ENCODE measurements at places on chromosomes 11 and 22. TPM values are rescaled to one million over a fixed set of nuclear protein-coding genes. Genes with fewer than 3 reads are reported as not detected.
A peak's percentile ranks its signal among the peaks of the same experiment; 100 is the strongest.

The DDI1 gene
- not detected for total RNA-seq

The RIBC2 gene
- total RNA-seq, result 0.88 TPM

The CPT1A gene
- total RNA-seq, result 29.3 TPM

The FAM180B gene
- total RNA-seq, result not detected

The MRGPRX2 gene
- not detected for total RNA-seq

The GPHA2 gene
- total RNA-seq, result not detected

The OR52N4 gene
- not detected for total RNA-seq

The ACAD8 gene
- total RNA-seq, result 21.5 TPM

The CPT1B gene
- 2.1 TPM for total RNA-seq

The OR56A1 gene
- under 0.01 TPM for total RNA-seq

The OMP gene
- total RNA-seq, result not detected

- no peak for DNase-seq
Observed at GRCh38 chr11:24386546-24387397, 110.1 kb upstream of the LUZP2 start.

DNA sequence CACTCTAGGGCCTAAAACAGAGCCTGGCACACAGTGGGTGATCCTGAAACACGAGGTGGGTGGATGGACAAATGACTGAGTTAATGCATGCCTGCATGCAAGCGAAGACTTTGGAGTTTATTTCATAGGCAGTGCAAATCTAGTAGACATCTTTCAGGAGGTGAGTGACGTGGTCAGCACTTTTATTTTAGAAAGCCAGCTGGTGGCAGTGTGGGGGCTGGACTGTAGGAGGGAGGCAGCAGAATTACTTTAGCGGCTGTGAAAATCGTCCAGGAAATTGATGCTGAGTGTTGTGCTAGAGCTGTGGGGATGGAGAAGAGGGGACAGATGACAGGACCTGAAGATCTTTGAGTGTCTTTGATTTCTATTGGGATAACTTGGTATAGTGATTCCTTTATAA is 47.1 kb downstream of the BMAL1 start:
- DNase-seq, result no peak

DNA sequence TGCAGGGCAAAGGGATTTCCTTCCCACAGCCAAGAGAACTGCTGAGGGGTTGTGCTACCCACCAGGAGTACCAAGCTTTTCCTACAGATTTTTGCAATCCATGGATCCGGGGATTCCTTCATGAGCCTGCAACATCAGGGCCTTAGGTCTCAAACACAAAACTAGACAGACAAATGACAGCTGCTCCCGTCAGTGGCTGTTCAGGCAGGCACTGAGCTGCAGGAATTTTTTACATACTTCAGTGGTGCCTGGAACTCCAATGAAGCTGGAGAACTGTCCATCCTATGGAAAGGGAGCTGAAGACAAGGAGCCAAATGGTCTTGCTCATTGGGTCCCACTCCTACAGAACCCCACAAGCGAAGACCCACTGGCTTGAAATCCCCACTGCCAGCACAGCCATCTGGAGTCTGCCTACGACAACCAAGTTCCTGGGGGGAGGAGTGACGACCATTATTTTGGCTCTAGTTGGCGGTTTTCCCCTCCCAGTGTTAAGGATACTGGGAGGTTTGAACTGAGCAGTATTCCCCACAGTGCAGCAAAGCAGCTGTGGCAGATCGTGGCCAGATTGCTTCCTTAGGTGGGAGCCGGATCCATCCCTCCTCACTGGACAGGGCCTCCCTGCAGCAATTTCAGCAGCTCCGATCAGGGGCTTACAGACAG is 157.7 kb upstream of the TMEM45B start:
- no peak for DNase-seq

- no peak for DNase-seq
Observed at GRCh38 chr11:112396076-112396475, 135.4 kb upstream of the PLET1 start.

DNA sequence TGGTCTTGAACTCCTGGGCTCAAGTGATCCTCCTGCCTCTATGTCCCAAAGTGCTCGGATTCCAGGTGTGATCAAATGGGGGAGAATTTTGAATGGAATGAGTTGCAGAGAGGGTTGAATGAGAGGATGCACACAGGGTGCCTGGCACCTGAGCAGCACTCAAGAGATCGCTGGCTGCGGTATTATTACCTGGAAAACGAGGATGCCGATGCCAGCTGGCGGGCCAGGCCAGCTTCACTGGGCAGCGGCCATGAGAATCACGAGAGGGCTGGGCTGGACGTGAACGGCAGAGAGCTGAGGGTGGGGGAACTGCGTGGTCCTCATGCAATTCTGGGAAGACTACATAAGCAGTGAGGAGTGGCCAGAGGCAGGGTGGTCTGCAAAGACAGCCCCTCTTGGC is 2.9 kb downstream of the MGAT3 start:
- DNase-seq, result no peak

DNA sequence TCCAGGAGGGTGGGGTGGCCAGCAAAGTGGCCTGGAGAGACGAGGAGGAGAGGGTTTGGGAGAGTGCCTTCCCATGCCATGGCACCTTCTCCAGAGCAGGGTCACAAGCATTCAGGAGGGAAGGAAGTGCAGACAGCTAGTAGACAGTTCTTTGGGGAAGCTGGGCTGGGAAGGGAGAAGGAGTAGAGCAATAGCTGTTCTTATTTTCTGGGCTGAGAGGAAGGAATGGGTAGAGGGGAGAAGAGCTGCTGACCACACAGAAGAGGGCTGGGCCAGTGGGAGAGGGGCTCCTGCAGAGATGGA is 14.8 kb upstream of the PICK1 start:
- no peak for DNase-seq

- no peak for DNase-seq
Observed at GRCh38 chr11:111562692-111563389, 22.3 kb downstream of the LAYN start.

DNA sequence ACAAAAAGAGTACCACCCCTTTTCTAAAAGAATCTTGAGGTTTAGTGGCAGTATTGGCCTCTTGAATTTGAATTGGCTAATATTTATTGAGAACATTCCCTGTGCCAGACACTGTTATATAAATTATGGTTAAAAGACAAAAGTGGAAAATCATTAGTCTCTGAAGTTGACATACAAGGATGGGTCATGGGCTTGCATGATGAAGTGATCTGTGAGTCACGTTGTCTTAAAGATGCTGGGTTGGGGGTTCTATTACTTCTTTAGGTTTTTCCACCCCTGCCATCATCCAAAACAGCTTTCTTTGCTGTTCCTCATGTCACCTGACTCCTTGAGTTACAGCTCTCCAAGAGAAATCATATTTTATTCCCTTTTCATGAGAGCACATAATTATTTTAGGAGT is 85.0 kb downstream of the CD44 start:
- DNase-seq, result no peak

DNA sequence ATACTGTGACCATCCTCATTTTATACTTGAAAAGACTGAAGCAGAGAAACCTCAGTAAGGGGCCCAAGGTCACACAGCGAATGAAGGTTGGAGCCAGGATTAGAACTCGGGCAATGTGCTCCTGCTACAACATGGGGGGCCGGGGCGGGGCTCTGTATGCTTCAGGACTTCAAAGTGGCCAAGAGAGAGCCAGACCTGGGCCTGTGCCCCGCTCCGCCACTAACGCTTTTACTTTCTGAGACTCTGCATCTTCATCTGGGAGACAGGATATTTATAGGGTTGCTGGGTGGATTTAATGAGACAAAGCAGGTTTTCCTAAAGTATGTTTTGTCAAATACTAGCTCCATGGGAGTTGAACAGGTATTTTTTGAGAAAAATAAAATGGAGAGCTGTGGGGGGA is 33.9 kb upstream of the LYVE1 start:
- DNase-seq, result no peak

- DNase-seq, result peak; percentile 60
Observed at GRCh38 chr11:73384872-73385689, 8.9 kb downstream of the RELT start.

DNA sequence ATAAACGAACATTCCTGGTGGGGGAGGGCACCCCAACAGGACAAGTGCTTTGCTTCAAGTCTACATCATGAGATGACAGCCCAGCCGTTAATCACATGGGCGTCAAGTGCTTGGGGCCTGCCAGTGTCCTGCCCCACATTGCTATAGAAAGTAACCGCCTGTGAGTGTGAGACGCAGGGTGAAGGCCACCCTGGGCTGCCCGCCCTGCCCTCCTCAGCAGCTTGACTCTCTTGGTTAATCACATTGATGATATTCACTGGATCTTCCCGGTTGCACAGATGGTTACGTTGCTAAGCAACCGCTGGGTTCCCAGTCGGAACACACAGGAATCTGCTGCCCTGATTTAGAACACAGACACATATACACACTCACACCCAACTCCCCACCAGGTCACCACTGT is 79.3 kb downstream of the CTTN start:
- DNase-seq, result peak; percentile 48

DNA sequence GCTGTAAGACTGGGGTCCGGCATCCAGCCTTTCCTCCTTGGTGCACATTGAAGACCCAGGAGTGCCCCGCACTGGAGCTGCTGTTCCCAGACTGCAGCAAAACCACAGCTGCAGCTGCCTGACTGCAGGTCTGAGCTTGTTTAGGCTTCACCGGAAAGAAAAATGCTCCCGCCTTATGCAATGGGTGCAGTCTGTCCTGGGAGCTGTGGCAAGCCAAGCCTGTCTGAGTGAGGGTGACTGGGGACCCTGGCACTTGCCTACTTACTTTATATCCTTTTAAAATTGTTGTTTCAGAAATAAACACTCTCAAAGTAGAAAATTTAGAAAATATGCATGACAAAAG is 23.3 kb upstream of the CD44 start:
- no peak for DNase-seq

GRCh38 chr22:36763576-36763975 is 12.3 kb downstream of the IFT27 start:
- peak; percentile 51 for DNase-seq

DNA sequence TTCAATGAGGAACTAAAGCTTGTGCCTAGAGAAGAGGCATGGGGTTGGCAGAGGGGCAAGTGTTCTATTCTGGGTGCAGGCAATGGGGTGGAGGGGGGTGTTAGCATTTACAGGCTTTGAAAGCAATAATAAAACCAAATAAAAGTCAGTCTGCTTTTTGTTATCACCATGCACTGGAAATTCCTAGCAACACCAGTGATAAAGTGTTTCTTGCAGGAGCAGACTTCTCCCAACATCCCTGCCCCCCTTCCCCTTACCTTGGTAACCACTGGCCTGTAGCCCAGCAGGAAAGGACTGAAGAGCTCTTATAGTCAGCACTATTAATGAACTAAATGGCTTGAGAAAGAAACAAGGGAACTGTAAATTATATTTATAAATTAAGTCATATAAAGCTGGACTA is 65.2 kb upstream of the SESN3 start:
- no peak for DNase-seq

DNA sequence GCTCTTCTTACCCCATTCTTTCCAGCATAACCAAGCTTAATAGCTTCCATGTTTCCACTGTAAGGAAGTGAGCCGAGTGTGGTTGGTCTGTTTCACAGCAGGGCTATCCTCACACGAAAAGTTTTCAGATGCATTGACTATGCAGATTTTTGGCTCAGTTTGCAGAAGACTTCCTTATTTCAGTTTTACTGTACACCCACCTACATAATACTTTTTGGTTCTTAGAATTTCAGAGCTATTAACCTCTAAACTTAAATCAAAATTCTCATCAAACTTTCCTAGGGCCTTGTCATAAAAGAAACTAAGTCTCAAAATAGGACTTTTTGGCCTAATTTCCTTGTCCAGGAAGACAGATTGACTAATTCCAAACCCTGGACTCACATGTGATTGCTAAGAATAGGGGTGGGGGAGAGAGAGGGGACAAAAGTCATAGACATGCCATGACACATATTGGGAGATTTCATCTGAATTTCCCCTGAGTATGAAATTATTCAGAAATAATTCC is 7.3 kb upstream of the EHF start:
- DNase-seq, result no peak

GRCh38 chr11:26018336-26018735 is 313.6 kb upstream of the ANO3 start:
- no peak for DNase-seq

DNA sequence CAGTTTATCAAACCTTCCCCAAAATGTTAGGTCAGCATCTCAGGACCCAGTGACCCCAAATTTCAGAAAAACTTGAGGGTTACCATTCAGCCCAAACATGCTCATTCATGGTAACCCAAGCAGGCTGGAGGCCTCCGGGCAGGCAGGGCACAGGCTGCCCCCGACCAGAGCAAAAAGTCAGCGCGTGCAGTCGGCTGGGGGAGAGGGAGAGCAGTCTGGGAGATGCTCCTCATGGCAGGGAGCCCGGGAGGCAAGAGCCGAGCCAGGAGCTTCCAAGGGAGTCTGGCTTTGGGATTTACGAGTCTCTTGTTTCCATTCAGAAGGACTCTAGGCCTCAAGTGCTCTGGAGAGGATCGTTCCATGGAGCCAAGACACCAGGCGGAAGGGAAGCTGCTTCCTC is 45.7 kb downstream of the RPUSD4 start:
- no peak for DNase-seq

DNA sequence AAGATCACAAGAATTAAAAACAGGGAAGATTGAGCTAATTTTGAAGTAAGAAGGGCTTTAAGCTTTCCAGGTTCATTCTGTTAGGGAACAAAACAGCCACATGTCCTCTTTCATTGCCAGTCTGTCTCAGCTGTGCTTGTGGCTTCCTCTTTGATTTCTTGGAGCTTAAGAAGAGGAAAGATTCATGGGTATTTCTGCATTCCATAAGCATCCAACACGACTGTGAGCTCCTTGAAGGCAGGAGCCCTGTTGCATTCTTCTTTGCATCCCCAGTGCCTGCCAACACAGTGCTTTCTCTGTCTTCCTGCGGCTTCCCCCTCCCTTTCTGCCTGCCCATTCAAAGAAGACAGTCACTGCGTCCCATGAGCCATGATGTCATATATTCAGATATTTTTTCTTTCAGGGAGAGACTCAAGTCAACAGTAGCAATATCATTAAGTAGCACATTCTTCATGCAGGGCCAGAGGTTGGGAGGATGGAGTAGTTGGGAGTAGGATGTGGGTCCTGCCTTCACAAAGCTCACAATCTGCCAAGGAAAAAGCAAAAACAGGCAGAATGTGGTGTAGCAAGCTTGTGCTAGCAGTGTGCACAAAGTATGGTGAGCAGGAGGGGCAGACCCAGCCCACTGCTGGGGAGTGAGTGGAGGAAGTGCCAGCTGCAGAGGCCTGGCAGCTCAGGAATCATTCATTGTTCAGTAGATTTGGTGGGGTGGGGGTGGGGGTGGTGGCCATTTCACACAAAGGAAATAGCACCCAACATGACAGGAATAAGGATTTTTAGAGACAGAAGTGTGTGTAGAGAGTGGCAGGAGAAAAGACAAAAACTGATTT is 162.1 kb upstream of the RASSF10 start:
- DNase-seq, result no peak

DNA sequence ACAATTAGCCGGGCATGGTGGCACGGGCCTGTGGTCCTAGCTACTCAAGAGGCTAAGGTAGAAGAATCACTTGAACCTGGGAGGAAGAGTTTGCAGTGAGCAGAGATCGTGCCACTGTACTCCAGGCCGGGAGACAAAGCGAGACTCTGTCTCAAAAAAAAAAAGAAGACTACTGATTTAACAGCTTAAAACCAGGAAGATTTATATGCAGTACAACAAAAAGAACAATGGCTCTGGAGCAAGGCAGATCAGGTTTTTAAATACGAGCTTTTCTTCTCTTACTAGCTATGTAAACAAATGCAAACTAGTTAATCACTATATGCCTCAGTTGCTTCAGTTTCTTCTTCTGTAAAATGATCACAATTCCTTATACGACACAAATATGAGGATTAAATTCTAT is 6.9 kb downstream of the FAM168A start:
- peak; percentile 19 for DNase-seq

GRCh38 chr11:41499429-41499828 is 40.0 kb upstream of the LRRC4C start:
- DNase-seq, result no peak

All from osteoblast (primary cell).